ENCODE measurements at places on chromosomes 4 and X.

- no peak for DNase-seq
Observed at GRCh38 chrX:150074175-150074574, 135.9 kb upstream of the EOLA2 start.

DNA sequence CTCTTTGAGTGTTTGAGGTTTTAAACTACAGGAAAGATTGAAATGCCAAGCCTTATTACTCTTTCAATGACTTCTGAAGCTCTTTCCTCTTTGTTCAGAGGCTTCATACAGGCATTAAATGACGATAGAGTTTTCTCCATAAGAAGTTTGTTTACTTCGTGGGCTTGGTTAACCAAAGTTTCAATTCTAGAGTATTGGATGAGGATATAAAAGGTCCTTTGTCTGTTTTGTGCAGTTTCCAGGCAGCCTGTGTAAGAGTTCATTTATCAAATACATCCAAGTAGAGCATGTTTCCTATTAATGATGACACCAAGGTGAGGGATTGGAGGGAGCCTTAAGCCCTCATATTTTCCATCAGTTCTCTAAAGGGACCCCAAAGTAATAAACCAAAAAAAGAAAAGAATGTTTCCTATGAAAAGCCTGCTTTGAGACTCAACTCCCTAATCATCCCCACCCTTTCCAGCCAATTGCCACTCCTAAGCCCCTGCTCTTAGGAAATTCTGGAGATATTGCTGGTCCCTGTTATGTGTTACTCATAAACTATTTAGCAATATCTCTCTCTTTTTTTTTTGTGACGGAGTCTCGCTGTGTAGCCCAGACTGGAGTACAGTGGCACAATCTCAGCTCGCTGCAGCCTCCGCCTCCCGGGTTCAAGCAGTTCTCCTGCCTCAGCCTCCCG, 106.2 kb upstream of the IL13RA1 start:
- DNase-seq, result no peak

DNA sequence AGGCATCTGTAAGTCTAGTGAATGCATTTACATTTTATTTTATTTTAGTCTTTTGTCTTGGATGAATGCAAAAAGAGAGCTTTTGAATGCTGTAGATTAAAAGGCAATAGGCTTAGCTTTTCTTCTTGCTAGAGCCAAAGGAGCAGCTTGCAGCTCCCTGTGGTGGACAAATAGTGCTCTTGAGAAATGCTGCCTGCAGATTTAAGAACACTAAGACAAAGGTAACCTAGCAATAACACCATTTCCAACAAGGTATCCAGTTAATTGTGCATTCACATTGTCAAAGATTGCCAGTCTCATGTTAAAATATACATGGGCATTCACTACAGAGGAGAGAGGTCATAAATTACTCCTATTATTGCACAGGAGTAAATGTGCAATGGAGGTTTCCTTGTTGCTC, 859.2 kb upstream of the PRKX start:
- DNase-seq, result no peak

- no peak for DNase-seq
Observed at GRCh38 chrX:29468911-29469494, 746.4 kb upstream of the MAGEB2 start.

GRCh38 chrX:135425026-135425965, 3.6 kb downstream of the SMIM10L2A start:
- DNase-seq, result no peak

- no peak for DNase-seq
Observed at GRCh38 chrX:15786915-15787314, 3.4 kb upstream of the ZRSR2 start.

GRCh38 chrX:132181364-132181763, 37.9 kb downstream of the RAP2C start:
- no peak for DNase-seq

GRCh38 chrX:69222103-69223090, 57.1 kb upstream of the PJA1 start:
- DNase-seq, result peak; percentile 34

DNA sequence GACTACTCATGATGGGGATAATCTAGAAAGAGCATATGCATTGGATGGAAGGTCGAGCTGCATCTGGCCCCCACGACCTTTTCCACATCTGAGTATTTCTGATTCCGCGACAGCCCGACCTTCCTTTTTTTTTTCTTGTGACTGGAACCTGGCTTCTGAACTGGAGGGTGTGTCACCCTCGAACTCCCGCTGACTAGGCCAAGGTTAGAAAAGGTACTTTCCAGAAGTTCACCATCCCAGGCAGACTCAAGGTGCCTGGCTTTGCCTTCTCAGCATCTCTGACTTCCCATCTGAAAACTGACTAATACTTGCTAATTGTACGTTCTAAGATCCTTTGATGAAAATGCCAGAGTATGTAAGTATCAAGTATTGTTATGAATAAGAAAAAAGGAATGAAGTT, 49.3 kb upstream of the CD40LG start:
- DNase-seq, result no peak

All from stimulated activated CD8-positive, alpha-beta memory T cell treated with anti-CD3 and anti-CD28 coated beads, Interleukin-4, amount 100 ng/mL, for 1 hour (primary cell).